ENCODE measurements at places on chromosomes 7 and 10.

DNA sequence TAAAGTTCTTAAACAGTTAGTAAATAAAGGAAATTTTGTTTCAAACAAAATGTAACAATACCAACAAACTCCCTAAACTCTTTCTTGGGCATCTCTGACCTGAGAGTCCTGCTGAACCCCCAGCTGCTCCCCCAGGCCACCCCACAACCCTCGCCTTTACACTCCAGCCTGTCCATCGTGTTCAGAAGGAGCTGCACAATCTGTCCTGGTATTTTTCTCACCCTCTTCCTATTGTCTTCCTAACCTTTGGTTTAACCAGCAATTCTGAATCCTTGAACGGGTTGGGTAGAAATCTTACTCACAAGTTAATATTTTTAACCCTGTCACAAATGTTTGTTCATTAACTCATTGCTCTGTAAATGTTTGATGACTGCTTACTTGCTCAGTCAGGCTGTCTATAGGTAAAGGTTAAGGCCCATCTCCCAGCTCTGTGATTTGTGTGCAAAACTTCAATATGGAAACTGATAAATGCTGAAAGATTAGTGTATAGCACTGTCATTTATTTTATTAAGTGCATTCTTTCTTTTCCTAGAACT is 16.8 kb downstream of the SFRP4 start:
- no peak for DNase-seq

- no peak for DNase-seq
Measured at GRCh38 chr10:132461103-132461682, 64.2 kb downstream of the PWWP2B start.

- no peak for DNase-seq
Measured at GRCh38 chr7:128215281-128215680, 25.8 kb upstream of the LEP start.

DNA sequence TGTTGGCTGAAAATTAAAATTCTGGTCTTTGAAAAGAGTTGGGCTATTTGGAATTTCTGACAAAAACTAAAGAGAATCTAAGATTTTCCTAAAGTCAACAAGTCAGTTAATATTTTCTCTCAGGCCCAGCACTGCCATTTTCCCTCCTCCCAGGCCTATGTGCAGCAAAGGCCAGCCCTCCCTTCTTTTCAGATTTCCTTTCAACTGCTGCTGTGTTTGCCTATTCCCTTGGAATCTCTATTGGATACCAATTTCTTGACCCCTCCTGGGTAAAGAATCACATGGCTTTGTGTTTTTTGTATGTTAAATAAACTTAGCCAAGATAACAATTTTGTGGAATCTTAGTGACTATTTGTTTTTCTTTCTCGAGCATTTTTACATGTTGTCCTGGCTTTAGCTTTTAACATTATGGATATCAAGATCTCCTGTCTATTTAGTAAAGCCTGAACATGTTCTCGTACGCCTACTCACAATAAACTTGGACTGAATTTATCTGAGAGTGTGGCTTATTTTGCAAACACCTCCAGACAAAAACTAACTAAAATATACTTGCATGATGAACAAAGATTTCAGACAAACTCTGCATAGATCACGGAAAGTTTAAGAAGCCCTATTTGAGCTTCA is 19.9 kb downstream of the MACC1 start:
- DNase-seq, result no peak

DNA sequence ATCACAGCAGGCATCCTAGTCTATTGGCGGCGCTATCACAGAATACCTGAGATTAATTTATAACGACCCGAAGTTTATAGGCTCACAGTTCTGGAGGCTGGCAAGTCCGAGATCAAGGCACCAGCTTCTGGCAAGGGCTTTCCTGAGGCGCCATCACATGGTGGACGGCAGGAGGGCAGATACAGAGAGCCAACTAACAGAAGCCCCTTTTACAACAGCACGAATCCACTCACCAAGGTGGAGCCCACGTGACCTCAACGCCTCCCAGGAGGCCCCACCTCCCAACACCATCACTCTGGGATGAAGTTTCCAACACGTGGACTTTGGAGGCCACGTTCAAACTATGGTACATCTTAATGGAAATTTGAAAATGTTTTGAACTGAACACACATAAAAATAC is 255.3 kb downstream of the ELFN1 start:
- no peak for DNase-seq

DNA sequence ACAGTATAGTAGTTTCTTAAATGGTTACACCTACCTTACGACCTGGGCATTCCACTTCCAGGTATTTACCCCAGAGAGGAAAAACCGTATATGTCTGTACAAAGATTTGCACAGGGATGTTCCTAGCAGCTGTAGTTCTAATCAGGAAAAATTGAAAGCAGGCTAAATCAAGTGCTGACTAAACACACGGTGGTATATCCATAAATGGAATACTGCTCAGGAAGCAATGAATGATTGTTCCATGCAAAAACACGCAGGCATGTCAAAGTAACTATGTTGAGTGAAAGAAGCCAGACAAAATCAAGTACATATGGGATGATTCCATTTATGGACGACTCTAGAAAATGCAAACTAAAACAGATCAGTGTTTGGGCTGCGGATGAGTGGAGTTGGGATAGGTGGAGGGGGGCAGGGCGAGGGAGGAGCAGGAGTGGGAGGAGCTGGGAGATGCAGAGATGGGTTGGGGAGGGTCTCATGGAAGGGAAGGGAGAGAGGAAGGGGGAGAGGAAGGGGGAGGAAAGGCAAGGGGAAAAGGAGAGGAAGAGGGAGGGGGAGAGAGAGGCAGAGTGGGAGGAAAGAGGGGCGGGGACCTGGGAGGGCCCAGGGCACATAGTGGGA is 484 bp upstream of the MSRB2 start:
- no peak for DNase-seq

All from transverse colon (tissue), 4 donors.